Effector memory CD8-positive, alpha-beta T cell (primary cell): ENCODE measurements at places on chromosomes 5 and 9.

DNA sequence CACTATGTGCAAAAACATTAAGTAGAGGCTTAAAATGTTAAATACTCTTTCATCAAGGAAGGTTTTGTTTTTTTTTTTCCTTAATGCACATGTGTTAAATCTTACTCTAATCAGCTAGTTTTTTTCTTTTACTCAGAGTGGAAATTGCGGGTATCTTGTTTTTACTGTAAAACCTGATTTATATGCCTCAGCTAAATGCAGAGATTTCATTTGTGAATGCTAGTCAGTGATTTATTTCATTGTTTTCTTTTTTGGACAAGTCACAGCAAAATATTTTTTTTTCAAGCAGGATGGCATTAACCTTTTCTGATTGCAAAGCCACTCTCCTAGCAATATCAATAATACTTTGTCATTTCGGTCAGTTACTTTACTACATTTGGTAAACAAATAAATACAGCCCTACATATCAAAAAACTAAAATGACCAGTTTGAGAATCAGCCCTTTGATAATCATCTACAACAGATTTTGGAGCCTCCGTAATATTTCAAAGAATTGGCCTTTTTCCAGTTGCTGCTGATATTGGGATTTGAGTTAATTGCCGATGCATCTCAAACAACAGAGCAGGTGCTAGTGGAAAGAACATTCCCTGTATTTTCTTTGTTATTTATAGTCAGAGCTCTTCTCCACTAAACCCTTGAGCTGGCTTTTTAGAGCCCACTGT, 579.2 kb upstream of the ZNF608 start:
- DNase-seq = no peak

- no peak for DNase-seq
Measured at GRCh38 chr5:95876782-95877181, 54.3 kb upstream of the GLRX start.

DNA sequence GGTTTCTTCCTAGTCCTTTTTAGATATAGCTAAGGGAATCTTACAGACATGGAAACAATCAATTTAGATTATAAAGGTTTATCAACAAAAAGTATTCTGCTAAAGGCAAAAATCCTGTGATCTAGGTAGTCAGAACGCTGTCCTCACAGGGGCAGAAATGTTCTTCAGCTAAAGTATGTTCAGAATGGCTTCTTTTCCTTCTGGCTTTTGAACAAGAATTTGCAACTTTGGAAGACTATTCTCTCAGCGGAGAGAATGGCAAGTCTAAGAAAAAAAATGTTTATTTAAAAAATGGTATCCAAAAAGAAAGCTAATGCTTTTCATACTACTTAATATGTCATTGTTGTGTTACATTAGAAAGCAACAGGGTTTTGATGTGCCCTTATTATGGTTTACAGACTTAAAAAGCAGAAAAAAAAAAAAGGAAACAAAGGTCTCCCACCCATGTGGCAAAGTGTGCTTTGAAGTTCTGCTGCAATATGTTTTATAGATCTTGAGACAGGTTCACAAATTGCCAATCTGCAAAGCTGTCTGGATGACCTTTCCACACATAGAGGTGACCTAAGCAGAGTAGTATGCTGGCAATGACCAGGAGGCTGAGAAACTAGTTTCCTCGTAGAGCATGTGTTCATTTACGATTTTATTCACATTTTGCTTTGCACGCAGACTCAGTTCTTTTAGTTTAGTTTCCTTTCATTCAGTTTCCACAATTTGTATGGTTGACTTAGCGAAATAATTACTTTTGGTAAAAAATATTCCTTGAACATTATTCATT, 45.1 kb upstream of the PJA2 start:
- no peak for DNase-seq

DNA sequence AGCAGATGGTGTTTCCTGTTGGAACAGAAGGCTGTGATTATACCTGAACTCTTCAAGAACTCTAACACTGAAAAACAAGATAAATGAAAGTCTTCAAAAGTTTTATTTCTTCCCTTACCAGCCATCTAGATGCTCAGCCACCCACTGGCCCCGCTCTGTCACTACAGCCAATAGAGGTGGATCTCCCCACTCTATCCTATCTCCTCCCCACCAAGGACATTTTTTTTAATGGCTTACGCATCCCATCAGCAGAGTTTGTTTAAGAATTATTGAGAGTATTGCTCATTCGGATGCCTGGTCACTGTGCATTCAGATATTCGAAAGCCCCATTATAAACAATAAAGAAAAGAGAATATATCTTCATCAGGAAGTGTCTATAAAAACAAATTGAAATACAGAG, 159.4 kb downstream of the RASEF start:
- no peak for DNase-seq

DNA sequence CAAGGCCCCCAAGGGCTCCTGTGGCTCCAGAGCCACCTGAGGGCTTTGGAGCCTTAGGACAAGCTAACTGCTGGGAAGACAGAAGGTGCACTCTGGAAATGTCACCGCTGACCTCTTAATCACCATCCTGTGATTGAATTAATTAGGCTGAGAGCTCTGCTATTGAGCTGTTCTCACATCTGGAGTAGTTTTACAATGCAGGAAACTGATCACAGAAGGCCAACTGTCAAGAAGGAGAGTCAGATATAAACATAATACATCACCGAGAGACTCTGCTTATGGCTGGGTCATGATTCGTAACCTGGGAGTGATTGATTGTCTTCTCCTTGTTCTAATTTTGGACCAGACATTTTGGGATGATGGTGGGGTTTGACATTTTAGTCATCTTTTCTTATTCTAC, 226.1 kb downstream of the SLIT3 start:
- DNase-seq = no peak

GRCh38 chr5:163529698-163530097, 24.3 kb downstream of the MAT2B start:
- DNase-seq = no peak

DNA sequence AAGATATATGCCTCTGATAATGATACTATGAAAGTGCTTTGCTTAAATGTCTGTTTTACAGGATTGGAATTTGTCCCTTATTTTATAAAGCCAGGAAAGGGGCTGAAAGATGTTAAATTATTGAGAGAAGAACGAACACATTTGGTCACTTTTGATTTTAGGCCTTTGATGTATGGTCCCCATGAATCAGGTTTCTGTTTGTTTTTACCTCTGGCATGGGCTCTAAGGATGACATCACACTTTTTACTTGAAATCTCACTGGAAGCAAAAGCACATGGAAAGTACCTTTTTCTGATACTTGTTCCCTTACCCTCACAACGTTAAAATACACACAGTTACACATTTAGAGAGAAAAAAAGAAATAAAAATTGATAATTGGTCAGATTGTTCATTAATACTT, 6.9 kb downstream of the OTULIN start:
- no peak for DNase-seq

DNA sequence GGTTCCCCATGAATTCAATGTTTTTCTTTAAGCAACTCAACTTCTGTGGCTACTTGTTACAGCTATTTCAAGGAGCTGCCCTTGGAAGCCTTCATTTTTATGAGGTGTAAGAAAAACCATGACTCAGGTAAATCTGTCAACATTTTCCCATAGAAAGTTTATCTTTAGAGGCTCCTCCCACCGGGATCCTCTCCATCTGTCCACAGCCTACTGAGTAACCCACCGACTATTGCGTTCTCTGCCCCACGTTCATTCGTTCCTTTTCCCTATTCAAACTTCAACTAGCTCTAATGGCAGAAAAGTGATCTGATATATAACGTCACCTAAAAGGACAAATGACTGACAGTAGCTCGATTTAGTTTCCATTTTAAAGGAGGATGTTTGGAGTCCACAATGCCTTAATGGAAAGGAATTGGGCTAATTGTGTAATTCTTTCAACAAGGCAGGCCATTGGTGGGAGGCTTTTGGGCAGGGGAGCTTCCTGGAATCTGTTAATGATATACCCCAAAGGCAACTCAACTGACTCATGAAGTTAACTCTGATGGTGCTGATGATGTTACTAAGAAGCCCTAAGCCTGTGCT, 29.3 kb upstream of the NR3C1 start:
- no peak for DNase-seq

DNA sequence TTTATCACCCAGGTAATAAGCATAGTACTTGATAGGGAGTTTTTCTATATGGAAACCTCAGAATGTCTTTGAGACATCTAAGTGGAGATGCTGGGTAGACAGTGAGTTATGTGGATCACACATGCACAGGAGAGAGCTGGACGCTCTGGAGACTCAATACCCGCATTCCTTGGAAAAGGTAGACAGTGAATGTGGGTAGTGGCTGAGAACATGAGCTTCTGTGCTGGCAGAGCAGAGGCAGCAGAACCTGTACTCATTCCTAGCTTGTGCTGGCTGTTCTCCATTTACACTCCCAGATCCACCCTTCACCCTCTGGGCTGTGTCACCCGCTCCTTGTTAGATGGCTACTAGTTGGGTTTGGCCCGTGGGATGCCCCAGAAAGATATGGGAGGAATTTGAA, 269.8 kb downstream of the ASTN2 start:
- DNase-seq = no peak

- no peak for DNase-seq
Measured at GRCh38 chr9:27520986-27521385, 3.1 kb upstream of the IFNK start.

DNA sequence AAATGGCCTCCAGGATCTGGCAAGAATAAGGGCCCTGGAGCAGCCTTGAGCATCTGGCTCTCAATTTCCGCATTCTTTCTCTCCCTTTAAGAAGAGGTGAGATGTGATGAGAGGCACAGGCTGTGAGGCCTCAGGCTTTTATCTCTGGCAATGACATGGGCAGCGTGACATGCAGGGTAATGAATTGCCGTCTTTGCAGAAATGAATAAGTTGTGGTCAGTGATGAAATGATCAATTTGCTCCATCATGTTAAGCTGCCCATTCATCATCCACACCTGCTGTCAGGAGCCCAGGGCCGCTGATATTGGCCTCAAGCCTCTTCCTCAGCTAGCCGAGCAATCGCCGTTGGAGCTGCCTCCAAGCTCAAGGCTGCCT, 265.3 kb downstream of the TRIM32 start:
- DNase-seq = no peak

DNA sequence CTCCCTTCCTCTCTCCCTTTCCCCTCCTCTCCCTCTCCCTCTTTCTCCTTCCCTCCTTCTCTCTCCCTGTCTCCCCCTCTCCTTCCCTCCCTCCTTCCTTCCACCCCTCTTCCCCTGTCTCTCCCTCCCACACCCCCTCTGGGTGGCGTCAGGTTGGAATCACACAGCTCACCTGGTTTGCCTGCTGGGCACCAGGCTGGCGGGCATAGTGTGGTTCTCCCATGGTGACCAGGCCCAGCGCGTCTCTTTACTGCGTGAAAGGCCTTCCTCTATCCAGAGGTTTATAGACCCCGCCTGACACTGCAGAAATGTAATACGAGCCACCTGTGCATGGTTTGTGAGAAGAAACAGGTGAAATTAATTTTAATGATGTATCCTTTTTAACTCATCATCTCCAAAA, 76.2 kb downstream of the MRPL36 start:
- DNase-seq = no peak

- no peak for DNase-seq
Measured at GRCh38 chr5:155898284-155898683, 428.7 kb upstream of the SGCD start.

DNA sequence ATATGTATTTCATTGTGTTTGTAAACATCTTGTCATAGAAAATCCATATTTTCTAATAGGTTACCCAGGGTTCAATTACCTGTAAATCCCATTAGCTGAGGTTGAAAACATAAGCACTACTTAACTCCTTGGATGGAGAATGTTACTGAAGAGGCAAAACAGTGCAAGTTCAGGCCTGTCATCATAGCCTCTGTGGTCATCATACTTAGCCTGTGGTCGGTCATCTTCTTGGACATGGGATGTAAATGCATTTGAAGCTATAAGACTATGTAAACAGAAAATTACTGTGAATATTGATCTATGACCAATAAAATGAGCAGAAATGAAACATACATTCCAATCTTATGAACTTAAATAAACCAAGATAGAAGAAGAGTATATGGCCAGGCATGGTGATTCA, 164.7 kb downstream of the CHSY3 start:
- DNase-seq = no peak

DNA sequence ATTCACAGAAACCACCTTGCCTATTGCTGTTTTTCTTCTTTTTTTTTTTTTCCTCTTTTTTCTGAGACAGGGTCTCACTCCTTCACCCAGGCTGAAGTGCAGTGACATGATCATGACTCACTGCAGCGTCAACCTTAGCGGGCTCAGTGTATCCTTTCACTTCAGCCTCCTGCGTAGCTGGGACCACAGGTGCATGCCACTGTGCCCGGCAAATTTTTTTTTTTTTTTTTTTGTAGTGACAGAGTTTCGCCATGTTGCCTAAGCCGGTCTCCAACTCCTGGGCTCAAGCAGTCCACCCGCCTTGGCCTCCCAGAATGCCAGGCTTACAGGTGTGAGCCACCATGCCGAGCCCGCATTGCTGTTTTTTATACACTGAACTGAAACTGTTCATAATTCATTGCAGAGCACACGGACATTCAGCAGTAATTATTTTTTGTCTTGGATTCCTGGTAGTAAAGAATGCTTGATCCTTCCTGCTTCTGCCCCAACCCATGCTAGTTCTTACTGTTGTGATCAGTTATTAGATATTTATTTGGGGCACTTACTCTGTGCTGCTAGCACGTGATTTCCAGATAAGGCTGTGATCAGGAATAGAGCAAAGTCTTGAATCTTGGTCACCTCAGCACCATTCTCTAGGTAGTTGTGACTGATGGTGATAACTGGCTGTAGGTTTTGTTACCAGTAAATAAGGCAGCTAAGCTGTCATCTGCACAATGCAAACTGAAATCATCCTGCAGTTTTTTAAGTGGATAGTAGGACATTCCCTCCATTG, 14.0 kb downstream of the MAP3K1 start:
- DNase-seq = no peak

DNA sequence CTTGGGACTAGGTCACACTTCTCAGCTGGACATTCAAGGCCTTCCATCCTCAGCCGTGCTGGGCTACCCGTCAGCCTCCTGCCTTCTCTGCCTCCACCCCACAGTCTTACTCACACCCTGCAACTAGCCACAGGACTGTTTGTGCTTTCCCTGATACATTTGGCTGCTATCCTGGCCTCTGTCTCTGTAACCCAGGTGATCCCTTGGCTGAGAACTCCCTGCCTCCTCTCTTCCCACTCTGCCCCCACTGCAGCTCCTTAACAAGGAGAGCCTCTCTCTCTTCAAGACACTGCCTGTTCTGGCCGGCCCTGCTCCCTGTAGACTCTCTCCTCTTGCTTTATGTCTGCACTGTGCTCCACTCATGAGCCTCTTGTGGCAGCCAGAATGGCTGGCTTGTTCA, 120.6 kb downstream of the MSX2 start:
- no peak for DNase-seq

GRCh38 chr5:77425998-77426659, 66.0 kb downstream of the WDR41 start:
- DNase-seq = no peak

DNA sequence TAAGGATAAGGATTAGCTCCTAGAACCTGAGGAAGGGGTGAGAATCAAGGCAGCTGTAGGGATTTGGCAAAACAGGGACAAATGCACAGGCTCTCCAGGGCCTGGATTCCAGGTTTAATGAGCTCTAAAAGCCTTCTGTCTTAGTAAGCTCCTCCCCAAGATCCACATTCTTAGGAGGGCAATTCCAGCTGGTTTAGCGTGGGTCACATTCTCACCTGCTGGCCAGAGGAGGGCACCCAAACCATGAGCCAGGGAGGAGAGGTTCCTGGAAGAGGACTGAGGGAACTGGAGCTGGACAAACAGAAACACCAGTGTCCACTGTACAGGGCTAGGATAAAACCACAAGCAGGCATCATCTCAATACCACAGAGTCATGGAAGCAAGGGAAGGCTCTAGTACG, 480.0 kb downstream of the CCDC171 start:
- no peak for DNase-seq
